ENCODE measurements at places on chromosomes 3 and 15.

- DNase-seq = peak; percentile 2
Measured at GRCh38 chr3:17544632-17545031, 197.8 kb downstream of the TBC1D5 start.

GRCh38 chr15:90883976-90884718 lies at the start of gene FES:
Gene FES, plus strand, starts transcription at chr15:90884504. Its CDS starts 542 bp downstream, at chr15:90885046.
- DNase-seq = no peak

DNA sequence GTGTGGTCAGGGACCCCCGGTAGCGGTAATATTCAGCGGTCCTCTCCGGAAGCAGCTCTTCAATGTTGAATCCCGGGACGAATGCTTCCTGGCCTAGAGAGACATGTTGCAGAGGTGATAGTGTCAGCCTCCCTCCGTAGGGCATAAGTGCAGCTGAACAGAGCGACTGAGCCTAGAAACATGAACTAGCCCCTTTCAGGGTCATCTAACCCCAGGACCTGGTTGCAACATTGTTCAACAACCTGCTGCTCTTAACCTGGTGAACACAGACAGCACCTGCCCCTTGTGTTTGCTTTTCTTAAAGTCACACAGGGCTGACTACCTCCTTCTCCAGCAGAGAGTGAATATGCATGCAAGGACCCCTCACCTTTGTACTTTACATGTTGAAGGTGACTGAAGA lies 41.3 kb downstream of the CA12 start:
- no peak for DNase-seq

- DNase-seq = no peak
Measured at GRCh38 chr3:82386647-82387046, 625.2 kb upstream of the GBE1 start.

DNA sequence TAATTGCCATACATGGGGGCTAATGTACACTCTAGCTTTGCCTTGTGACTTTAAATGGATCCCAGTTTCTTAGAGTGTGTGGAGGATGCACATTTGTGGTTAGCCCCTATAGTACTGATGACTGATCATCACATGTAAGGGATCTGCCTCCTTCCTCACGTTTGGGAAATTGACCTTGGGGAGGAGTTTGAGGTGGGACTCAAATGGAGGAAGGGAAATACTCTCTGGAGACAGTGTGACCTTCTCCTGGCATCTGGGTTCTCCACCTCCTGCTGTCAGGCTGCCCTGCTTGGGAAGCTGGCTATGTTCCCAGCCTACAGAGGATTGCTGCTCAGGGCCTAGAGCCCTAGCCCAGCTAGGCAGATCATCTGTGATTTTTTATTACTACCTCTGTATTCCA lies 48.7 kb downstream of the PPM1L start:
- no peak for DNase-seq

DNA sequence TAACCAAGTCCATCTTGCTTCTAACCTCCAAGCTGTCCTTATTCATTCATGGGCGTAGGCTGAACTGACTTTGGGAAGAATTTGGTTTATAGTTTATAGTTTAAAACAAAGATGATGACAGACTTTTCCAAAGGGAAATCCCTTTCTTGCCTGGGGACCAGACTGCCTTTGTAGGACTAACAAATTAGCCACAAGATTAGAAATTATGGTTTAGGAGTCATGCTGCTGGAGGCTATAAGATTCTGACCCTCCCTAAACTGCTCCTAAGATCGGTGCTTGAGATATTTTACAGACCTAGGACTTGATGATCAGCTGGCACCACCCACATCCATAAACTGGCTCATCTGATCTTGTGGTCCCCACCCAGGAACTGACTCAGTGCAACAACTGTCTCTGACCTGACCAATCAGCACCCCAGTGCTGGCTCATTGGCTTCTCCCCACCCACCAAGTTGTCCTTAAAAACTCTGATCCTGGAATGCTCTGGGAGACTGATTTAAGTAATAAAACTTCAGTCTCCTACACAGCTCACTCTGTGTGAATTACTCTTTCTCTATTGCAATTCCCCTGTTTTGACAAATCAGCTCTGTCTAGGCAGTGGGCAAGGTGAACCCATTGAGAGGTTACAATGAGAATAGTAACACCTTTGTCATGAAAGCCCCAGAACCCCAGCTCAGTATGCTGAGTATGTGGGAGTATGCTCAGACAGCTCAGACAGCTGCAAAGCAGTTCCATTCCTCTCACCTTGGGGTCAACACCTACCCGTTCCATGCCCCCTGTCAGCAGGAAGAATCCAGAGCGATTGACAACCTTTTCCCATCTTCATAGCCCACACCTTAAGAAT lies 51.6 kb upstream of the C15orf39 start:
- DNase-seq = no peak

GRCh38 chr3:149971403-149972075 lies 844 bp upstream of the PFN2 start:
- DNase-seq = no peak

DNA sequence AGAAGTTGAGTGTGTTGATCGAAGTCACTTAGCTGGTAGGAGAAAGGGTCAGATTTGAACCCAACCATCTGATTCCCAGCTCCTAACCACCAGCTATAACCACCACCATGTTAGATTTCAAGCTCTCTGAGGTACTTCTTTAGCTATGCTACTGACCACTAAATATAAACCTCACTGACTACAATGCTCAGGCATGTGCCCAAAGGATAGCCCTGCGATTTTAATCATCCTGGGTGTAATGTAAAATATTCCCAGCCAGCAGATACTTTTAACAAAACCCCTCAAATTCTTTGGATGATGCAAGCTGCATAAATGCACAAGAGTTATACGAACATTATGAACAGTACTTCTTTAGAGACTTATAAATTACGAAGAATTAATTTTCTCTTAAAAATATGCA lies 115.2 kb upstream of the TSC22D2 start:
- DNase-seq = no peak
